HT1080 (cell line): ENCODE measurements at places on chromosomes 5 and 9.
A peak's percentile ranks its signal among the peaks of the same experiment; 100 is the strongest.

DNA sequence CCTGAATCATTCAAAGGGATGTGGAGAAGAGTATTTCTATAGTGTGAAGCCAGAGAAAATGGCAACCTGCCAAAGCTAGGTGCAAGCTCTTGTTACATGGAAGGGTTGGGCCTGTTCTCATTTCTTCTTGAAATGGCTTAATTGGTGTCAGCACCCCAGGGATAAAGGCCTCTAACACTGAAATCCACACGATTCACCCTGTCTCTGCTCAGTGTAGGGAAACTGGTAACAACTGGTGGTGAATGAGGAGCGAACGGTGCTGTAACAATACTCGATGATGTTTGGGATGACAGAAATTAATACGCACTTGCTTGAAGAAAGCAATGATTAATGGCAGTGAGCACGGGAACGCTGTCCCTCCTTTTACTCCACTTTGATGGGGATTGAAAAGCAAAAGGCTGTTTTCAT is 16.2 kb downstream of the PBX3 start:
- DNase-seq = peak; percentile 41

DNA sequence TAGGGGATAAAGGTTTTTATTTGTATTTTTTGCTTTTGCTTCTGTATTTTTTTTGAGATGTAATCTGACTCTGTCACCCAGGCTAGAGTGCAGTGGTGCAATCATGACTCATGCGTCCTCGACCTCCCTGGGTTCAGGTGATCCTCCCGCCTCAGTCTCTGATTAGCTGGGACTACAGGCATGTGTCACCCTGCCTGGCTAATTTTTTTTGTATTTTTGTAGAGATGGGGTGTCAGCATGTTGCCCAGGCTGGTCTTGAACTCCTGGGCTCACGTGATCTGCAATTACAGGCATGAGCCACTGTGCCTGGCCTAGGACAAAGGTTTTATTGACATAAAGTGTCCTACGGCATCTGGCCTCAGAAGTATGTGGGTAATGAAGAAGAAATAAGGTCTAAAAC is 297.1 kb upstream of the C9orf72 start:
- DNase-seq = peak; percentile 67

DNA sequence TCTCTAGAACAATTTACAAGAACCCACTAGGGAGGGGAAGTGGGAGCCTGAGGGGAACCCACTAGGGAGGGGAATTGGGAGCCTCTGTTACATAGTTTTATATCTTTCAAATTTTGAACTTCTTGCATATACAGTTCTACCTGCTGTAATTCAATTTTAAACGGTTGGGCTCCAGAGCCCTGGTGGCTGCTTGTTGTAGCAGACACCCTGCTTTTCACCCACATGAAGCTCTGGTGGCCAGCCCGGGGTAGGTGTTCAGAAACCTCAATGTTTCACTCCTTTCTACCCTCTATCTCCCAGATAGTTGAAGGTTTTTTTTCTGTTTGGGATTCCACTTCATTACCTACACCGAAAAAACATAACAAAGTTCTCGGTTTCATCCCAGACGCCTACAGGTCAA is 124.4 kb downstream of the TMEM174 start:
- DNase-seq = no peak

DNA sequence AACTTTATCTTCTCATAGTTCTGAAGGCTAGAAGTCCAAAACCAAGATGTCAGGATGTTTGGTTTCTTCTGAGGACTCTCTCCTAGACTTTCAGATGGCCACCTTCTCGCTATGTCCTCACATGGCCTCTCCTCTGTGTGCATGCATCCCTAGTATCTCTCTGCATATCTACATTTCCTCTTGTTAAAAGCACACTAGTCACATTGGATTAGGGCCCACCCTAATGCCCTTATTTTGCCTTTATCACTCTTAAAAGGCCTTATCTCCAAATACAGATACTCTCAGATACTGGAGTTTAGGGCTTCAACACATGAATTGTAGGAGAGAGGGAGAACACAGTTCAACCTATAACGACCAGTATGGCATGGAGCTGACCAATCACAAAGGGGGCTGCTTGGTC is 151.7 kb downstream of the PRELID2 start:
- no peak for DNase-seq

- no peak for DNase-seq
These were observed 348.2 kb upstream of the CCNG1 start for GRCh38 chr5:163089230-163089629.

- peak; percentile 3 for DNase-seq
These were observed 184.9 kb downstream of the SNX18 start for GRCh38 chr5:54702470-54702869.
